T-helper 2 cell (primary cell): ENCODE measurements at places on chromosomes 13 and 19.

- no peak for DNase-seq
Measured at GRCh38 chr13:77674852-77675251, 22.6 kb upstream of the SLAIN1 start.

GRCh38 chr13:30726192-30726591, 9.2 kb upstream of the ALOX5AP start:
- DNase-seq, result no peak

GRCh38 chr13:36154567-36155291, 23.5 kb upstream of the DCLK1 start:
- no peak for DNase-seq

GRCh38 chr13:105915146-105915850, 620.2 kb downstream of the EFNB2 start:
- DNase-seq, result no peak

DNA sequence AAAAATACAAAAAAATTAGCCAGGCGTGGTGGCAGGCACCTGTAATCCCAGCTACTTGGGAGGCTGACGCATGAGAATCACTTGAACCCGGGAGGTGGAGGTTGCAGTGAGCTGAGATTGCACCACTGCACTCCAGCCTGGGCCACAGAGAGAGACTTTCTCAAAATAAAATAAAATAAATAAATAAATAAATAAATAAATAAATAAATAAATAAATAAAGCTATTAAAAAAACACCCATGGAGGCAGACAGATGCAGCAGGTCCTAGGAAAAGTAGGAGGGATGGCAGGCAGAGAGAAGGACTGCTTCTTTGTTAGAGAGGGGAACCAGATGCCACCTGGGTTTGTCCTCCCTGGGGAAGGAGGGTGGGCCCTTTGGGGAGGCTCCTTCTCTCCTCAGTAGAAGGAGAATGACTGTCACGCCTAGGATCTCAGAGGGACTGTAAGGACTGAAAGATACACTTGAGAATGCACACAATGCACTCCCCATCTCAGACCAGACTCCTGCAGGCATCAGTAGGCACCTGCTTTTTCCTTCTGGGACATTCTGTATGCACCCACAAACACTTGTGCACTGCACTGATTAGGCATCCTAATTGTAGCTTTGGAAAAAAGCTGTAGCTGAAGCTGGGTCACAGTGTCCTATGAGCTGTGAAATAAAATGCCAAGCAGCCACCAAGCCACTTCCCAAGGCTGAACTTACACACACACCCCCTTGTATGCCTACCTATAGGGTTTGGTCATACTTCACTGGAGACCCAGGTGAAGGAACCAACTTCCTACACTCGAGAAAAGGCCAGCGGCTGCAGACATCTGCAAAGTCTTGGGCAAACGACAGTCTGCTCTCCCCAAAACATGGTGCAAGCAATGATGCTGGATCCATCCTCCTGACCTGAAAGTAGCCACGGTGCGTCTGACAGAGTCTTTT, 18.9 kb upstream of the SLC35E1 start:
- DNase-seq, result no peak

DNA sequence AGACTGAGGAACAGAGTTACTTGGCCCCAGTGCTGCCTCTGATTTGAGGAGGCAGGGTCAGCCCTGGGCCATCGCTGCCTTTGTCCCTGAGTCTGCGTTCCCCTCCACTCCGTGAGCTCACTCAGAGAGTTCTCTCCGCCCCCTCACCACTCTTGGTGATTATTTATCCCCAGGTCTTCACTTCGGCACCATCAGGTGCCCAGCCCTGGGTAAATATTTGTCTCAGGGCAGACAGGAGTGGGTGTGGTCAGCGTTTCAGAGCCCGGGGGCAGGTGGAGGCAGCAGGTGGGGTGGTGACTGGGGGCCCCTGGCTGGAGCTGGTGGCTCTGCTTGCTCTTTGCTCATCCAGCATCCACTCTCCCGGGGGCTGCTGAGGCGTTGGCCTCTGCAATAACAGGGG, 20.6 kb downstream of the PPP1R37 start:
- DNase-seq, result no peak

GRCh38 chr19:50817941-50818858, 5.4 kb downstream of the KLK1 start:
- DNase-seq, result no peak
